ENCODE measurements at places on chromosomes 5 and 9. TPM values are rescaled to one million over a fixed set of nuclear protein-coding genes. Genes with fewer than 3 reads are reported as not detected.

- no peak for DNase-seq
These were observed 7.4 kb downstream of the MEF2C start for GRCh38 chr5:88875341-88876234.

GRCh38 chr5:67094476-67095300 lies 101.9 kb downstream of the CD180 start:
- DNase-seq = no peak

The ARSI gene
- total RNA-seq = 3.8 TPM

The PLPPR1 gene
- total RNA-seq = 0.15 TPM
